Dermis blood vessel endothelial cell (primary cell): ENCODE measurements at places on chromosomes 5 and 9.

- peak; percentile 87 for DNase-seq
Observed at GRCh38 chr5:81755320-81755719, 4.4 kb upstream of the SSBP2 start.

- no peak for DNase-seq
Observed at GRCh38 chr5:116569999-116570398, 4.6 kb downstream of the SEMA6A start.

DNA sequence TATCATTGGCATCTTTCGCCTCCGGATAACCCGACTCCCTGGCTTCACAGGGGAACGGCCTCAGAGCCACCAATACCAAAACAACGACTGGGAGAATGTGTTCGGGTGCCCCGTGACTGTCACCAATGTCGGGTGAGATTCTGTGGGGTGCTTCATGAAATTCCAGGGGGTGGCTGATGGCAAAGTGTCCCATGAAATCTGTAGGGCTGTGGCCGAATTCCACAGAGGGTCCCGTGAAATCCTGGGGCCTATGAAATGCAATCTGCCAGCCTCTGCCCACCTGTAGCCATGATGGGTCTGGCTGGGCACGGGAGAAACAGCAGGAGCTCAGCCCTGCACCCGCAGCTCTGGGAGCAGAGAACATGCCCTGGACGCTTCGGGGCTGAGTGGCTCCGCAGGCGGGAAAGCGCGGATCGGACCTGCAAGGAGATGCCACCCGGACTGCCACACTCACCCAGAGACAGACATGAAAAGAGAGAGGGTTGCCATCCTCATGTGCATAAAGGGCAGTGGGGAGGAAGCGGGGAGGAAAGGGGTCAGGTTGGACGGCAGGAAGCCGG lies 192.4 kb downstream of the OLFM1 start:
- no peak for DNase-seq

GRCh38 chr9:10055886-10056395 lies 556.9 kb downstream of the PTPRD start:
- no peak for DNase-seq
